Activated CD4-positive, alpha-beta memory T cell treated with anti-CD3 and anti-CD28 coated beads for 36 hours (primary cell): ENCODE measurements at places on chromosomes 16 and 17. TPM values are rescaled to one million over a fixed set of nuclear protein-coding genes. Genes with fewer than 3 reads are reported as not detected.

Gene SF3B3
- 453 TPM for total RNA-seq

- DNase-seq: no peak
Observed at GRCh38 chr17:50072130-50072529, 16.2 kb downstream of the ITGA3 start.

- peak; percentile 41 for DNase-seq
Observed at GRCh38 chr16:57446531-57447185, 527 bp downstream of the CIAPIN1 start.

DNA sequence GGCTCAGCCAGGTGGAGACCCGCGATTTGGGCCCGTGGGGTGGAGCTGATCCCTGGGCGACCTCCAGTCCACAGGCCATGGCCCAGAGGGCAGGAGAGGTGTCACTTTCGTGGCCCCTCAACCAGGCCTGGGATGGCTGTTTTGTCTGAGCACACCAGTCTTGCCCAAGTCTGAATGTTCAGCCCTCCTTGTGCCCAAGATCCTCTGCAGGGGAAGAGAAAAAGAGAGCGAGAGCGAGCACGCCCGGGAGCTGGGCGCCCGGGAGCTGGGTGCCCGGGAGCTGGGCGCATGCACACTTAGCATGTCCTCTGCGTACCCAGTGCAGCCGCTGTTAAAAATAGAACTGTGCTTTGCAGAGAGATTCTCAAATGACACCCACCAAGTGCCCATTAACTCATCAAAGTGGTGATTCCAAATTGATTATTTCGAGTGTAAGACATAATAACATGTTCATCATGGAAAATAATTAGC lies 403.3 kb upstream of the TNRC6C start:
- no peak for DNase-seq

DNA sequence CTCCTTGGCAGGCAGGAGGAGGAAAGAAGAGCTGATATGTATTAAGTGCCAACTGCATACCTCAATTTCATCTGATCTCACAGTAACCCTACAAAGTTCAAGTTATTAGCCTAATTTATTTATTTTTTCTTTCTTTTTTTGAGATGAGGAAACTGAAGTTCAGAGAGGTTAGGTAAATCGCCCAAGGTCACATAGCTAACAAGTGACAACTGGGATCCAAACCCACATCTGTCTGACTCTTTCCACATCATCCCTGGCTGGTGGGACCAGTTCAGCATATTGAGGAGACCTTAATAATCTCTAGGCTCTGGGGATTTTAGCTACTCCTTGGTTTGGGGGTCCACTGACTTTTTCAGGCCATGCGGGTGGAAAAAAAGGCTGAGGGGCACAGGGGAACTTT lies 60.9 kb downstream of the CYB5B start:
- DNase-seq: no peak

GRCh38 chr17:38353086-38353604 lies 1.5 kb downstream of the SOCS7 start:
- DNase-seq: no peak
